SW 1271 (cell line): ENCODE measurements at places on chromosomes 16 and 17.

GRCh38 chr16:79843631-79844043, 243.1 kb upstream of the MAF start:
- no peak for DNase-seq

DNA sequence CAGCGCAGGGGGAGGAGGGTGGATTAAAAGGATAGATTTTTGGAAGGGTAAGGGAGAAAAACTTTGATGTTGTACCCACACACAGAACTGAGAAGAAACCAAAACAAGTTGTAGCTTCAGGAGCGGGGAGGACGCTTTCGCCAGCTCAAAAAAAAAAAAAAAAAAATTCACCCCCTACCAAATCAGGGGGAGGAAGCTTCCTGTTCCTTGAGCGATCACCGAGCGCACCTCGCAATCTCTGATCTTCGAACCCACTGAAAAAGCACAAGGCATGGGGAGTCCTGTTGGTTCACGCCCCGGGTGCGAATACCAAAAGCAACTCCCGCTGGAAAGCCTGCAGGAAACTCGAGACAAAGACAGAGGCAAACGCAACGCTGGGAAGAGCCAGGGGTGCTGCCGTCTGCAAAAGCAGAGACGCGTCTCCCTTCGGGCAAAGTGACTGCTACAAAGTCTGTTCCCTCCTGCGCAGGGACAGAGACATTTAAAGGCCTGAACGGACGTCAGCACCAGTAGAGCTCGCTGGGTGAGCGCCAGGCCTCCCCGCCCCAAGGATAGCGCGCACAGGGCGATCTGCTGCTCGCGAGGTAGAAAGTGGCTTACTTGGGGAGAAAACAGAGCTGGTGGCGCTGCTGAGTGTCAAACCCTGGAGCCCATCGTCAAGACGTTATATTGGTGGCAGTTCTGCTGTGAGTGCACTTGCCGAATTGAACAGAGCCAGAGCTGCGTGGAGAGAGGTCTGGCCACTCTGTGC, 190.4 kb downstream of the USP22 start:
- no peak for DNase-seq

- no peak for DNase-seq
Observed at GRCh38 chr17:35898283-35899070, 18.3 kb upstream of the CCL5 start.

GRCh38 chr17:20982589-20983358, 60.0 kb downstream of the USP22 start:
- DNase-seq, result no peak

- no peak for DNase-seq
Observed at GRCh38 chr16:80899809-80900592, 95.6 kb upstream of the CDYL2 start.

- no peak for DNase-seq
Observed at GRCh38 chr17:51743477-51743876, 415.0 kb downstream of the CA10 start.

DNA sequence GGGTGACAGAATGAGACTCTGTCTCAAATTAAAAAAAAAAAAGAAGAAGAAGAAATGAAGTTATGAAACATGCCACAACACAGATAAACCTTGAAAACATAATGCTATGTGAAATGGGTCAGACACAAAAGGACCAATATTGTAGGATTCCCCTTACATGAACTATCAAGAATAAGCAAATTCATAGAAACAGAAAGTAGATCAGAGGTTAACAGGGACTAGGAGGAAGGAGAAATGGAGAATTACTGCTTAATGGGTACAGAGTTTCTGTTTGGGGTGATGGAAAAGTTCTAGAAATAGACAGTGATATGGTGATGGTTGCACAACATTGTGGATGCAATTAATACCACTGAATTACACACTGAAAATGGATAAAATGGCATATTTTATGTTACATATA, 16.3 kb downstream of the RANBP10 start:
- no peak for DNase-seq

DNA sequence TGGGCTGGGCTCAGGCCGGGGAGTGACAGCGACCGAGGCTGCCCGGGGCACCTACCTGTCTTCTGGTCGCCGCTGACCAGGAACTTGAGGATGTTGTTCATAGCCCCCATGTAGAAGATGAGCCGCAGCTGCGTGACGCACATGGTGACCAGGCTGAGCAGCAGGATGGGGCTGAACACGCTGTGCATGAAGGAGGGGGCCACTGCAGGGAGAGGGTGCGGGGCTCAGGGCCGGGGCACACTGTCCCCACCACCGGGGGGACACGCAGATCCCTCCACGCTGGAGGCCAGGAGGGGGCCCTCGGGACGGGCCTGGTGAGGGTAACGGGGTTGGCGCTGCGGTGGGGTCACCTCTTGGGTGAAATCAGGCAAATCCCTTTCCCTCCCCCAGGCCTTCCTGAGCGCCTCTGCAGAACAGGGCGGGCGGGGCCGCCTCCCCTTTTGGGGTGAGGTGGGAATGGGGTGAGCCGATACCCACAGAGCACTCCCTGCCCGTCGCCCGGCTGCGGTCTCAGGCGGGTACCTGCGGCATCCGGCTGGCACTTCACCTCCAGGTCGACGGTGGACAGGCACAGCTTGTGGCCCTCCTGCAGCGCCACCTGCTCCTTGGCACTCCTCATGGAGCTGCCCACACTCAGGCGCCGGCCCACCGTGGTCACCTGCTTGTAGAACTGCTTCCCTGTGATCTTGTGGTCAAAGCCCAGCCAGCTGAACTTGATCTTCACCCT, 28.3 kb upstream of the PITPNA start:
- no peak for DNase-seq

DNA sequence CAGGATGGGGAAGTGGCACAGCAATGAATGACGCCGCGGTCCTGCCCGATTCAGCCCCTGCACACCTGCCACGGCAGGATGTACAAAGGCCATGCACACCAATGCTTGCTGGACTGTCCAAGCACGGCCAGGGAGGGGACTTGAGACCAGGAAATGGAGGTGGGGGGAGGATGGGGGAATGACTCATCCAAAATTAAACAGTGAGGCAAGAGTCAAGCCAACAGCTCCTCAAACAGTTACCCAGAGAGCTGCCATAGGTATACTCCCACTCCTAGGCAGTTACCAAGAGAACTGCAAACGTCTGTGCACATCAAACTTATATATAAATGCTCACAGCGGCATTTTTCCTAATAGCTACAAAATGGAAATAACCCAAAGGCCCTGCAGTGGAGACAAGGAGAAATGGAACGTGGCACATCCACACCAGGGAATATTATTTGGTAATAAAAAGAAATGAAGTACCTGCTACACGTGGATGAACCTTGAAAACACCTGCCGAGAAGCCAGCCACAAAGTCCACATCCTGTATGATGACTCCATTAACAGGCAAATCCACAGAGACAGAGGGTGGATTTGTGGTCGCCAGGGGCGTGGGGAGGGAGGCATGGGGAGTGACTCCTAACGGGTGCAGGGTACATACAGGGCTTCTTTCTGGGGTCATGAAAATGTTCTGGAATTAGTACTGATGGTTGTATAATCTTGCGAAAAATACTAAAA, 54.1 kb downstream of the VAC14 start:
- DNase-seq, result peak; percentile 15

DNA sequence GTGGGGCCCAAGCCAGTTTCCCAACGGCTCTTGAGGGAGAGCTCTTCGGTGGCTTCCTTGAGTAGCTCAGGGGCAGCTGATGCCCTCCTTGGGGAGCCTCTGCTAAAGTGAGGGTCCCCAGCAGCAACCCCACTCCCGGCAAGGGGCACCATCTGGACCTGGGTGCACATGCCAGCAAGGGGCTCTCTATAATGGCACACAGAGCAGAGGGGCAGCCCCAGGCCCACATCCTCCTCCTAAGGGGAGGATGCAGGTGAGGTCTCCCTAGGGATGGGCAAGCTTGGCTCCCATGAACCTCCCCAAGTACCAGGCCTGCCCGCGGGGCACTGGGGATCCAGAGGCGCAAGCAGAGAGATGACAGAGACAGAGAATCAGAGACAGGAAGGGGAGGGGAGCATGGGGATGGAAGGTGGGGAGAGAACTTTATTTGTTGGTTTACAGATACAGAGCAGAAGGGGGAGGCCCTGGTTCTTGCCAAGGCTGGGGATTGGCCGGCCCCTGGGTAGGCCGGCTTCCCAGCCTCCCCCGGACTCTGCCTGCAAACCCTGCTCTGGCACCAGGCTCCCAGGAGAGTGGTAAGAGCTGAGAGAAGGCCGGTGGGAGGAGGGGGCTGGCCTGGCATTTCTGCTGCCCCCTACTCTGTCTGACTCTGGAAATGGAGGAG, 61.4 kb downstream of the SRCIN1 start:
- DNase-seq, result no peak

DNA sequence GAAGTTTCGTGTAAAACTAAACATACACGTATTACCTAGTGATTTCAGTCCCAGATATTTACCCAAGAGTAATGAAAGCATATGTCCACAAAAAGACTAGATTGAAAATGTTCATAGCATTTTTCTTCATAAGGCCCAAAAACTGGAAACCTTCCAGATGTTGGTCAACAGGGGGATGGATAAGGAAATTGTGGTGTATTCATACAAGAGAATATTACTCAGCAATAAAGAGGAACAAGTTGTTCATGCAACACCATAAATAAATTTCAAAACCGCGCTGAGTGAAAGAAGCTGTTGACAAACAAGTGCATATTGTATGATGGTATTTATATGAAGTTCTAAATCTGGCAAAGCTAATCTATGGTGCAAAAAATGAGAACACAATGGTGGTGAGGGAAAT, 54.1 kb upstream of the NFAT5 start:
- DNase-seq, result no peak

- DNase-seq, result no peak
Observed at GRCh38 chr16:1012135-1012534, 30.6 kb downstream of the SOX8 start.

GRCh38 chr16:51655249-51655648, 504.2 kb upstream of the SALL1 start:
- DNase-seq, result no peak

DNA sequence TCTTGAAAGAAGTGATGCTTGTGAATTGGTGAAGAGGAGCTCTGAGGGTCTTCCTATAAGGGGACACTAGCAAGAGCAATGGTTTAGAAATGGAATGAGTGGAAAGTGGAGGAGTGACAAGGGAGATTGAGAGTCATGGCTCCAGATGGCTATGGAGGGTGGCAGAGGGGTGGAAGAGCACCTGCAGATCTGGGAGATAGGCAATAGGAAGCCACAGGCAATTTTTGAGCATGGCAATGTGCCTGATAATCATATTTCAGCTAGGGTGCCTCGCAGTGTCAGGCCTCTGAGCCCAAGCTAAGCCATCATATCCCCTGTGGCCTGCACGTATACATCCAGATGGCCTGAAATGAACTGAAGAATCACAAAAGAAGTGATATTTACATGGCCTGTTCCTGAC, 21.5 kb downstream of the RGS9 start:
- no peak for DNase-seq

GRCh38 chr17:20997711-20998570, 44.9 kb downstream of the USP22 start:
- DNase-seq, result no peak

DNA sequence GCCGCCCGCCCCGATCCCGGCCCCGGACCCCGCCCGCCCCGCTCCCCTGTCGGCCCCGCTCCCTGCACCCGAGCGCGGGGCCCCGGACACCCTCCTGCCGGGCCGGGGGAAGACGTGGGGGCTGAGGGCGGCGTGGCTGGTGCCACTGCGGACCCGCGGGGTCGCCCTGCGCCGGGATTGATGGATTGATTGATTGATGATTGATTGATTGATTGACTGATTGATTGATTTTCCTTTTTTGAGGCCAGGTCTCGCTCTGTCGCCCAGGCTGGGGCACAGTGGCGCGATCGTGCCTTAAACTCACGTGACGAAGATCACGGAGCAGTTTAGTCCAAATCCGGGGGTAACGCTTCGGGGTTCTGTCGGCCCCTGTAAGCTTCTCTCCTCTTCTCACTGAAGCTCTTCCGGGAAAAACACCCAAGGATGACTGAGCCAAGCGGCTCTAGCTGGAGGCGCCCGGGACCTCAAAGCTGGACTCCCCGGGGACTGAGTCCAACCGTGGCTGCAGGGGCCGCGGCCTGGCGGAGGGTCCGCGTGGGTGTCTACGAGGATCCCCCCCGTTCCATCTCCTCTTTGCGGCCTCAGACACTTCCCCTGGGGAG, 40.2 kb upstream of the BHLHA9 start:
- DNase-seq, result no peak

DNA sequence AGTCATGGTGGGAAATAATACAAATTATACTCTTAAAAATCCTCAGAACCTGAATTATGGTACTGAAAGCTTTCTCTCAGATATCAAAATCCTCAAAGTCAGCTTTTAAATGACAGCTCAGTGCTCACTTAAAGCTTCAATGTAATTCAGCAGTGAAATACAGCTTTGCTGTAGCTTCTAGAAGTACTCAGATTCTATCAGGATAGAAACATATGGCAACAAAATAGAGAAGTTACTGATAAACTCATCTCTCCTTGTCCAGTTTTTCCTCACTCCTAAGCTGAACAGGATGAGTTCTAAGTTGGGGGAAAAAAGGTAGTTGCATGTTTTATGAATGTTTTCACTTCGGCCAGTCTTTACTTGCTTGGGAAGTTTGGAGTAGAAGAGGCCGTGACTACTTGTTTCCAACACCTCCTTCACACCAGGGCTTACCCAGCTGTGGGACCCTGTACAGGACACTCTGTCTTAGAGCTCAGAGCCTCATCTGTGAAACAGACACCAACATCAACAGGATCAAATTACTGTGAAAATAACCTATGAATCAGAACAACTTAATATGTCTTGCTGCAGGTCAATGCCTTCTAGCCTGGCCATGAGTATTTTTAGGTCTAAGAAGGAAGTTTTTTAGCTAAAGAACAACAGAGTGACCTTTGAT, 30.2 kb downstream of the OGFOD1 start:
- no peak for DNase-seq

GRCh38 chr17:72470121-72470705, 349.4 kb downstream of the SOX9 start:
- no peak for DNase-seq

DNA sequence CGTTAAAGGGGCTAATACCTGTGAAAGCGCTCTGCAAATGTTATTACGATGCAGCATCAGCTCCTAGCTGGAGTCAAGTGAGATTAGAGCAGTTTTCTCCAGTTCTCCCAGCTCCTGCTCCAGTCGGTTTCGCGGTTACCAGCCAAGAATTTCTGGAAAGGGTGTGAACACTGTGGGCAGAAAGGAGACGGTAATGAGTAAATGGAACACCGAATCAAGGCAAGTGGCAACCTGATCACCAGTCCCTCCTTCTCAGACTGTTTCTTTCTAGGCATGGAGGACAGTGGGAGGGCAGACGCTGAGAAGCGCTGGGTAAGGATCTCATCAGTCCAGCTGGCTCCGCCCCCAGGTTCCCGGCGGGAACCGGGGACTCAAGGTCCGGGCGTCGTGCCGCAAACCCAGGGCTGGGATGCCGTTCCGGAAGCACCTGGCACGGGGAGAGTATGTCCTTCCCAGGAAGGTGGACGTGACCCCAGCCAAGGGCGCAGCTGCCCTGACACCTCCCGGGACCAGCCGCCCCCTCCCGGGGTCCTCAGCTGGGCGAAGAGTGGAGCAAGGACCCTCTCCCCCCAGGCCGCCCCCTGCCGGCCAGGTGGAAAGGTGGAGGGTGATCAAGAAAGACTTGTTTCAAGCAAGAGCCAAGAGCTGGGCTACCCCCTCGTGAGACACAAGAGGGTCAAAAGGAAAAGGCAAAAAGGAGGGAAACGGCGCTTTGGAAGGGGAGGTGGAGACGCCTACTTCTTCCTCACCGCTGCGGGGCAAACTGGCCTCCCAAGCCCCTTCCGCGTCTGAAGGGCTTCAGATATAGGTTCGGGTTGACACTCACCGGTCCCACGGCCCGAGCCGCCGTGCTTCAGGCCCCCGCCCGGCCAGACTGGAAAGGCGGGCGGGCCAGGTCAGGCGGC, 481 bp downstream of the MYO19 start:
- peak; percentile 78 for DNase-seq
